Astrocyte of the hippocampus (primary cell): ENCODE measurements at places on chromosomes 13 and 19.

GRCh38 chr13:29954082-29955028 lies 103.9 kb upstream of the UBL3 start:
- no peak for DNase-seq

DNA sequence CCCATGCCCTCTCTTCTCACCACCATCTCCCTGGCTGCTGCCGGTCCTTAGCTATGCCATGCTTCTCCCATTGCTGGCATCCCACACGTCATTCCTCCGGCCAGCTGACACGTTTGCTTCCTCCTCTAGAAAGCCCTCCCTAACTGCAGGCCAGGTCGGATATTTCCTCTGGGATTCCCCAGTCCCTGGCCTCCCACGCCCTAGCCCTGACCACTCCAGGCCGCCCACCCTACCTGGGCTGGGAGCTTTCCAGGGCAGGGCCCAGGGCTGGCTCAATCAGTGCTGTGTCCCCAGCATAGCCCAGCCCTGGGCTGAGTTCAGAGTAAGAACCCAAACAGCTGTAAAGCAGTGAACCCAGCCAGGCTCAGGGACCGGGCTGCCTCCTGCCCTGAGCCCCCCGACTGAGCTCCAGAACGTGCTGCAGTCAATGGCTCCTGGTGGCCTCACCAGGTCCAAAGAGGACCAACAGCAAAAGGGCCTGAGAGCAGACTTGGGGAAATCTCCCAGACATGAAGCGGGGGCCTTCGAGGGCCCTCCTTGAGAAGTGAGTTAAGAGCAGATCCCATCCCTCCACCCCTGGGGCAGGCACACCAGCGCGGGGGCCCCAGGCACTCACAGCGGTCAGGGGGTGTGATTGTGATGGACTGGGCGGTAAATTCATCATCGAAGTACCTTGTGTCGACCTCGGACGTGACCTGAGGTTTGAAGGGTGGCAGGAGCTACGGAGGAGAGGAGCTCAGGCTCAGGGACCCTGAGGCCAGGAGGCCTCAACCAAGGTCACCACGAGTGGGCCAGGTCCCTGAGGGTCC lies 8.1 kb upstream of the CCNP start:
- no peak for DNase-seq

DNA sequence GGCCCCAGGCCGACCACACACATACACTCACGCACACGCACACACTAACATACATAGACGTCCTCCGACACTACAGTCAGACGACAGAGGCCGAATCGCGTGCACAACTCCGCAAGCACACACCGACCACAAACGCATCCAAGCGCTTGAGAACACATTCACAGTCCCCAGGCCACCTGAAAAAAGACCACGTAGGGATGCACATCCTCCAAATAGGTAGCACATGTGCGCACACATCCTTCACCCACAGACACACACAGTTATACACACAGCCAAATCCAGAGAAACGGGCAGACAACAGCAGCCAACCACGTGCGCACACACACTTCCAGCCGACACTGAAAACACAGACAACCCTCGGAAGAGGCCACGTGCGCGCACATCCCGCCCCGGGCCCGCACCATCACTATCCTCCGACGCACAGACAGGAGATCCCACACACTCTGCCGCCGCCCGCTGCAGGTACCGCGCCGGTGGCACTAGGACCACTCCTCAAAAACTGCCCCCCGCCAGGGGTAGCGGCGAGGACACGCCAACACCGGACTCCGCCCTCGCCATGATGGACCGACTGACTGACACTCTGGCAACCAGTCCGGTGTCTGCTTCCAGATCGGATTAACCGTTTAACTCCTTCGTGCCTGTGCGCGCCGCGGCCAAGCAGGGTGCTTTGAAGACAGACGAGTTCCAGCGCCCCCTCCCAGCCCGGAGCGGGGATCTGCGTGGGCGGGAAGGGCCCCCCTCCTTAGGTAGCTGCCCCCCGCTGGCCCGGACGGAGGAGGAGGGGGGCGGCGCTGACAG lies 493 bp upstream of the PDE4A start:
- DNase-seq = peak; percentile 65

DNA sequence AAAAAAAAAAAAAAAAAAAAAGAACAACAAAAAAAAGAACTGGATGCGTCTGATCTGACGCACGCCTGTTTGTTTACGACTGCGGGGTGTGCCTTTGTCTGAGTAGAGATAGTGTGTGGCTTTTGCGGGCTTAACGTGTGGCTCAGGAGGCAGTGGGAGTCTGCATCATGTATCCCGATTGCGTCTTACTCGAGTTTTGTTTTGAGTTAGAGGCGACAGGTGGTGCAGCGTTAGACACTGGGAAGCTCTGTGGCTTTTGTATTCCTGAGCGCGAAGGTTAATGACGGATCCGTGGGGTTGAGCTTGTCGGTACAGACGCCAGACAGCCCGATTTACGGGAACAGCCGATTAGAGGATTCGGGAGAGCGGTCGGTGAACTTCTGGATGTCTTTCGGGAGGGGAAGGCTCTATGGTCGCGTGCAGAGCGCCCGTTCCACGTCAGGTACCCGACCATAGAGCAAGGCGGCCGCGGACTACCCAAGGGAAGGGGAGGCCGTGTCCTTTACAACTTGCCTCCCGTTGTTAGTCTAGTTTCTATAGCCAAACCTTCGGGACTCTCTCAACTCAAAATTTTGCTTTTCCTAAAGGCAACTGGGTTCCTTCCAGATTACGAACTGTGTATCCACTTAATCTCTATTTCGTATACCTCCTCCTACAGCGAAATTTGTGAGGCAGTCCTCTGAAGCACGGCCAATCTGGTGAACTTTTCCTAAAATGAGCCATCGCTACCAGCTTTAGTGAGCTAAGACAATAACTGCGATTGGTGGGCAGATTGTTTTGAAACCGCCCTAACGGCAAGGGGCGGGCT lies 926 bp upstream of the HNRNPUL1 start:
- DNase-seq = no peak

DNA sequence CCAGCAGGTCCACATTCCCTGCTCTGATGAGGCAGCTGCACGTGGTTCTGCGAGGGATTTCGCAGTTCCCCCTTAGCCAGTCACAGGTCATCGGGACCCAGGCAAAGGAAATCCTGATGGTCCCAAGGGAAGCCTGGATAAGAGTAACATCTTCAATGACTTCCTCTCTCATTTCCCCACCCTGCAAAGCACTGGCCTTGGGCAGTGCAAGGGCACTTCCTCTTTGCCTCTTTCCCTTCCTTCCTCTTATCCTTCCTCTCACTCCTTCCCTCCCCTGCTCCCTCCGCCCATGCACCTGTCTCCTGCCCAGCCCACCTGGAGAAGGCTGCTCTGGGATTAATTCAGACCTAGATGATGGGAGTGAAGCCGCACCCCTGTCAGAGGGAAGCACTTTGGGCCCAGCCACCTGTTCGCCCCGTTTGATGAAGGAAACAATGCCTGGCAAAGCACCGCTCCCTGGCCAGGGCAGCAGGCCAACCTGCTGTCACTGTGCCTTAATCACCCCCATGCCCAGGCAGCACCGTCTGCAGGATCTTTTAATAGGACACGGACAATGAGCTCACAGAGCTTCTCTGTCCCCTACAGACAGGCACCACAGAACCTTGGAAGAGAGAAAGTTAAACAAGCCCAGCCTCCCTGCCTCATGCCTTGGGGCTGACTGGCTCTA lies 113.5 kb upstream of the PABPC3 start:
- DNase-seq = no peak

- no peak for DNase-seq
These were observed 2.8 kb upstream of the IFI30 start for GRCh38 chr19:18170714-18171255.

DNA sequence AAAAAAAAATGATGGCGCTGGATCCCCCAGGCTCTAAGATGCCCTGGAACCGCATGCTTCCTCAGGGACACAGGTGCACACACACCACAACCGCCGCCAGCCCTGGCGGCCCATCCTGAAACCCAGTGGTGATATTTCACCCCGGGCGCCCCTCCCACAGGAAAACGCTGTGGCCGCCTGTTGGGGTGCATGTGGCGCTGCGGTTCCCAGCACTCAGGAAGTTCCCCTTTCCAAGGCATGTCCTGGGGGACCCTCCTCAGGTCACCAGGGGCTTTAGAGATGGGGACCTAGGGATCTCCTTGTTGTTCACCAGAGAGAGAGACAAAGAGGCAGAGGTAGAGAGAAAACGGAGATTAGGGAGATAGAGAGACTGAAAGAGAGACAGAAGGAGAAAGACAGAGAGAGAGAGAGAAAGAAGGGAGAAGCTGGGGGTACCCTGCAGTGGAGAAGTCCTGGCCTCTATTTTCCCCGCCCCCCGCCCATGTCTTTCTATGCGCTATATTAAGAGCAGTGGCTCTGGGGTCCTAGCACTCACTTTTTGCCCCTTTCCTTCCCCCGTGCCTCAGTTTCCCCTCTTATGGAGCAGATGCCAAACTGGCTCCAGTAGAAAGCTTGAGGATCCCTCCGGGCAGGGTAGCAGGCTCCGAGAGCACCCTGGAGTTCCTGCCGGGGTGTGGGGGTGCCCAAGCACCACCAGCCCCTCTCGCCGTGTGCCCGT lies 2.3 kb downstream of the ADGRE2 start:
- no peak for DNase-seq

DNA sequence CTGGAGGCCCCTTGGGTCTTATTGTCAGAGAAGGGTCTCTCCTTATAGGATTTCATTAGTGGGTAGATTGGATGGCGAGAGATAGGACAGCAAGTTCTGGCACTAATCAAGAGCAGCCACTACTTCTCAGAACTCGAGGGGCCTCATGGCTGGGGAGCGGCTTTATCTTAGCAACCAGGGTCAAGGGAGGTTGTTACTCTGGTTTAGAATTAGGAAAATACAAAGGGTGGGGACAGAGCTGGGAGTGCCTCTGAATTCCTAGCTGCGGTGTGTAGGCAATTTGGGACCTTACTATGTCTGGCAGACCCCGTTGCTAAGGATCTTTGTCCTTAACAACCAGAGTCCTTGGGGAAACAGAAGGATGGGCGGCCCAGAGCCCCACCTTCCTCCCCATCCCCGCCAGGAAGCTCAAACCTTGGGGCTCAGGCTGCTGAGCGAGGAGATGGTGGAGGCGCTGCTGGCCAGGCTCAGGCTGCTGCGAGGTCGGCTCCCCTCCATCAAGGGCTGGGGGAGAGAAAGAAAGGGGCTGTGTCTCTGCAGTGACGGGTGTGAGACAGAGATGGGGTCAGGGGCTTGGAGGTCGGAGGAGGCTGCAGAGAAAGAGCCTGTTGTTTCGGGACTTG lies 1.2 kb downstream of the PLEKHA4 start:
- DNase-seq = no peak

- peak; percentile 79 for DNase-seq
These were observed 937 bp upstream of the SPRY2 start for GRCh38 chr13:80341756-80342370.
